ENCODE measurements at places on chromosomes 3 and 15. TPM values are rescaled to one million over a fixed set of nuclear protein-coding genes. Genes with fewer than 3 reads are reported as not detected.
A peak's percentile ranks its signal among the peaks of the same experiment; 100 is the strongest.

- no peak for DNase-seq
Observed at GRCh38 chr15:95087253-95087609, 855.9 kb downstream of the MCTP2 start.

- DNase-seq = no peak
Observed at GRCh38 chr15:56361987-56362386, 3.2 kb upstream of the TEX9 start.

MAGEL2 gene
- polyA plus RNA-seq = 0.04 TPM

TMEM45A gene
- 133 TPM for polyA plus RNA-seq

SPINT1 gene
- polyA plus RNA-seq = 0.24 TPM

GRCh38 chr15:96369825-96370621 lies 39.5 kb downstream of the NR2F2 start:
- DNase-seq = no peak

- no peak for DNase-seq
Observed at GRCh38 chr3:111807826-111808225, 51.2 kb upstream of the PHLDB2 start.

DNA sequence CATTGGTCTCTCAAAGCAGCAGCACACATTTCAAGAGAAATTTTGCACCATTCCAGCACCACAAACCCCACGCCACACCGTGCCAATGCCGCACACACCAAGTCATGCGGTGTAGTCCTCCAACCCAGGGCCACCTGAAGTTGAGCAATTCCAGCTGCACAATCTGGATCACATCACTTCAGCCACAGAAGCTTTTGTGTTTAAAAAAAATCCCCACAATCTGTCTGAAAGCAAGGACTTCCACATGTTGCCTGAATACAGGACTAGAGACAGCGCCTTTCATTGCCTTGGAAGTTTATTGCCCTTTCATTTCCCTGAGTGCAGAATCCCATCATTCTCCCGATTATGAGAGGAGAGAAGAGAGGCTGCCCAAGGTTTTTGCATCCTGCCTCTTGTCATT lies 175.6 kb upstream of the BCL6 start:
- DNase-seq = peak; percentile 20

DNA sequence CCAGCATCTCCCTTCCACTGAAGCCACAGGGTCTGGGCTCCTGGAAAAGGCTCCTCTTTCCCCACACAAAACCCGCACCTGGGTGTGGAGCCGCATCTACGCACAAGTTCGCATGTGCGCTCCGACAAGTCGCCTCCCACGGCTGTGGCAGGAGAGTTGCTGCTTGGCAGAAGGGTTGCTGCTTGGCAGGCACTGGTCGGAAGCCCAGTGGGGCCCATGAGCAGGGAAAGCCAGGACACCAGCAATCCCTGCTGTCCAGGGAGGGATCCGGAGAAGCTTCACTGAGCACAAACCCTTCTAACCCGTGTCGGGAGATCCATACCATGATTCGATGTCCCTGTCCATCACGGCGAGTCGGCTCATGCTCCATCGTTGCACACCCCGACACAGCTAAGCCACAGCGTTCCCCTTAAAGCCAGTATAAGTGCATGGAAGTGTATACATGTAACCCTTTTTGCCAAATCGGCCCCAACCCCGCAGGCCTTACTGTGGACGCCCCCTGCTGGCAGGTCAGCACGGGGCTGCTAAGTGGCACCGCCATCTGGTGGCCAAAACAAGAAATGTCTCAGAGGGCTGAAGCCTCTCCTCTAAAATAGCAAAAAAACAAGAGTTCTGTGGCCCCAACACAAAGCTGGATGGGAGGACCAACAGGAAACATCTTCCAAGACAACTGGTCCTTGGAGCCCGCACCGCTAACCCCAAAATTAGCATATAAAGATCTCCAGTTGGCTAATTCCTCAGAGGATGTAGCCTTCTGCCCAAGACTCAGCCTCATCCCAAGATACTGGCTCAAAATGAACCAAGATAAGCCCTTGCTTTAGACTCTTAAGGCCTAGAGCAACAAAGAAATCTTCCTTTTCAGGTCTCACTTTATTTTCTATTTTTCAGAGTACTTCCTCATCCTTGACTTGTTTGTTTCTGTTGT lies 8.3 kb downstream of the ANKRD63 start:
- peak; percentile 89 for DNase-seq

DNA sequence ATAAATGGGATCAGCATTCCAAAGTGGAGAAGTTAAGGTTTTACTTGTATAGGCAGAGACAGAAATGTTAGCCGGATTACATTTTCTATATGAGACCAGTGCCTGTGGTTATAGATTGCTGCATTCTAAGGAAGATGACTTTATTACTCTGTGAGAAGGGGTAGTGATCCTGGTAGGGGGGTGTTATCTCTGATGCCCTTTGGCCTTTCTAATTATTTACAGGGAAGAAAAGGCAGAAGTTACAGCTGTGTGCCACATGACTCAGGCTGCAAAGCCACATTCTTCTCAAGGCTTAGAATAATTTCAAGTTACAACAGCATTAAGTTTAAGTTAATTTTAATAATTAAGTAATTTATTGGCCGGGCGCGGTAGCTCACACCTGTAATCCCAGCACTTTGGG lies 2.2 kb upstream of the TMC3 start:
- no peak for DNase-seq
